ENCODE measurements at places on chromosomes 2 and 18.

DNA sequence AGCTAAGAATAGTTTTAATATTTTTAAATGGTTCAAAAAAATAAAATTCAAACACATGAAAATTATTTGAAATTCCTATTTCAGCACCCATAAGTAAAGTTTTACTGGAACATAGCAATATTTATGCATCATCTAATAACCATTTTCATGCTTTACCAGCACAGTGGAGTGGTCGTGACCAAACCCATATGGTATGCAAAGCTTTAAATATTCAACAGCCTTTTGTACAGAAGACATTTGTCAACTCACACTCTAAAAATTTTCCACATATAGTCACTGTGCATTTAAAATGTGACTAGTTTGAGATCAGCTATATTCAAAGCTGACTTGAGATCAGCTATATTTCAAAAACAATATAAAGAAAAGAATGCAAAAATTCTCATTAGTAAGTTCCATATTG, 46.2 kb downstream of the PUM2 start:
- no peak for DNase-seq

DNA sequence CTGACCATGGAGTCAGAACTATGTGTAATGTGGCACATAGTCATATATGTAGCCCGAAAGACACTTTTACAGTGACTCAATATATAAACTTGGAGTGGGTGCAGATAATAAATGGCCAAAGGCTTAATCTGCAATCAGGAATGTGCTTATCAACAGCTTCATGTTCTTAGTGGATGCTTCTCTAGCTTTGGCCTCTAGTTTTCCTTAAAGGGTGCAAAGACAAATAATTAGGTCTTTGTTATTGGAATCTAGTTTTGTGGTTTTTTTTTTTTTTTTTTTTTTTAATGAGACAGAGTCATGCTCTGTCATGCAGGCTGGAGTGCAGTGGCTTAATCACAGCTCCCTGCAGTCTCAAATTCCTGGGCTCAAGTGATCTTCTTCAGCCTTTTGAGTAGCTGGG, 625.6 kb downstream of the EPHA4 start:
- no peak for DNase-seq

- DNase-seq, result no peak
Measured at GRCh38 chr2:52703004-52703403, 1064.6 kb upstream of the CHAC2 start.

DNA sequence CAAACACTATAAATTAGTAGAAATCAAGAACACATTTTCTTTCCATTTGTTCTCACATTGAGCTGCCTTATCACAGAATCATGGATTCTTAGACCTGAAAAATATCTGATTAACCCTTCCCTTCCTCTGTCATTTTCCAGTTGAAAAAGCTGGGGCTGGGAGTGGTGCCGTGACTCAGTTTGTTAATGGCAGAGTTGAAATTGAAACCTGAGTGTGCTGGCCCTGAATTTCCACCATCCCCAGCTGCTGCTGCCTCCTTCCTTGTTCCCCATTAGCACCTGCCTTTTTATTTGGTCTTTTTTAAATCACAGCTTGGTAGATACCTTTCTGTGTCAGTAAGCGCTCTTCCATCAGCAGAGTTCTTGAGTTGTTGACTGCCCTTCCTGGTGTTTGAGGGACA, 10.6 kb downstream of the FARP2 start:
- DNase-seq, result no peak

GRCh38 chr2:135798762-135799161, 38.2 kb downstream of the LCT start:
- no peak for DNase-seq

GRCh38 chr2:23545811-23546210, 160.8 kb downstream of the KLHL29 start:
- no peak for DNase-seq

- peak; percentile 66 for DNase-seq
Measured at GRCh38 chr2:234502285-234502918, 5.5 kb upstream of the ARL4C start.

GRCh38 chr2:139684286-139684860, 904.2 kb upstream of the NXPH2 start:
- no peak for DNase-seq

DNA sequence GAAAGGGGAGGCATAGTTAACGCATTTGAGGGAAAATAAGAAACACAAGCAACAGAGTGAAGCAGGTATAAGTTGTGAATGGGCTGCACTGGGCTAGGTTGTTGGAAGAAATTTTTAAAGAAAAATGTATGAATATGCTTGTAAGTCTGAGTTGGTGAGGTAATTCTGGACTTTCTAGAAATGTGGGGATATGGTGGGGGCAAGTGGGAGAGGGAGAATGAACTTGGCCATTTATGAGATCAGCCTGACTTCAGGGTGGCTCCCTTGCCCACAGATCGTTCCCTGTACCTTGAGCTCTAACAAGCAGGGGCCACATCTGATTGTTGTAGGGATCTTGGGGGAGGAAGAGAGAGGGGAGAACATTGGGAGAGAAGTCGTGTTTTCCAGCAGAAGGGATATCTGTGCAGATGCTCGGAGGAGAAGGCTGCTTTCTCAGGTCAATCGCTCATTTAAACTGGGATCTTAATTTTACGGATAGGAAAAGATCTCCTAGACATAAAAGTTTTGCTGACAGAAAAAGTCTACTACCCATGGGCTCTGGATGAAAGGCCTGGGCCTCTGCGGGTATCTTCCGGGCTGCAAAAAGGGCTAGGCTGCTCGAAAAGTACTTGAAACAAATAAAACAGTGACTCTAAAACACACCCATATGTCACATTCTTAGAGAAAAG, 42.5 kb upstream of the FZD5 start:
- DNase-seq, result no peak

DNA sequence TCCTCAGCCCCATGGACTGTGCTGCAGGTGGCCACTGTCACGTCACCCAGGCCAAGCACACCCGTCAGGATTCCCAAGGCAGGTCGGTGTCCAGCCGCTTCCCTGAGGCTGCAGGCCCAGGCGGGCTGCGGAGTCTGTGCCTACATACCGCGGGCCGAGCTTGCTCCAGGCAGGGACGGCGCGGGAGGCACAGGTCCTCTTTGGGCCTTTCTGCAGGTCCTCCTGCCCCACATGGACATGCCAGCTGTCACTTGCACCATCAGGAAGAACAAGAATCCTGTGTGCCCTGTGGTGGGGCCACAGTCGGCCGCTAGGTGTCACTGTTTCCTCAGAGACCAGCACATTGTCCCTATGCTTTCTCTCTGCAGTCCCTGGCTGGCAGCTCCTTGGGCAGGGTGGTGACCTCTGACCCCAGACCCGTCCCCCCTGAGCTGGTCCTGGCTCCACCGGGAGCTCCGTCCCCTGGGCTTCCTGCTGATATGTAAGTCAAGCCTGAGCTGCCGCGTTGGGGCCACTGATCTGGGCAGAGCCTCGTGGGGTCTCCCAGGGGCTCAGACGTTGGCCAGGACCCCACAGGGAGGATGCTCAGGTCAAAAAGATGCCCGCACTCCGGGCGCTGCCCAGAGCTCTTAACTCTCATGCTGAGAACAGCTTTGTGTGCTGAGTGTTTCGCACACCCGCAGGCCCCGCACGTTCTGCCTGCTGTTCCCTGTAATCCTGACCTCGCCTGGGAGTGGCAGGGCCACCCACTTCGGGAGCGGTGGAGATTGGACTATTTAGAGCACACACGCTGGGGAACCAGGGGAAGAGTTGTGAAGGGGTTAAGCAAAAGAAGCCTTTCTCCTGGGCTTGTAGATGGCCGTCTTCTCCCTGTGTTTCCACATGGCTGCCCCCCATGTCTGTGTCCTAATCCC, 17.3 kb upstream of the AGXT start:
- peak; percentile 58 for DNase-seq

DNA sequence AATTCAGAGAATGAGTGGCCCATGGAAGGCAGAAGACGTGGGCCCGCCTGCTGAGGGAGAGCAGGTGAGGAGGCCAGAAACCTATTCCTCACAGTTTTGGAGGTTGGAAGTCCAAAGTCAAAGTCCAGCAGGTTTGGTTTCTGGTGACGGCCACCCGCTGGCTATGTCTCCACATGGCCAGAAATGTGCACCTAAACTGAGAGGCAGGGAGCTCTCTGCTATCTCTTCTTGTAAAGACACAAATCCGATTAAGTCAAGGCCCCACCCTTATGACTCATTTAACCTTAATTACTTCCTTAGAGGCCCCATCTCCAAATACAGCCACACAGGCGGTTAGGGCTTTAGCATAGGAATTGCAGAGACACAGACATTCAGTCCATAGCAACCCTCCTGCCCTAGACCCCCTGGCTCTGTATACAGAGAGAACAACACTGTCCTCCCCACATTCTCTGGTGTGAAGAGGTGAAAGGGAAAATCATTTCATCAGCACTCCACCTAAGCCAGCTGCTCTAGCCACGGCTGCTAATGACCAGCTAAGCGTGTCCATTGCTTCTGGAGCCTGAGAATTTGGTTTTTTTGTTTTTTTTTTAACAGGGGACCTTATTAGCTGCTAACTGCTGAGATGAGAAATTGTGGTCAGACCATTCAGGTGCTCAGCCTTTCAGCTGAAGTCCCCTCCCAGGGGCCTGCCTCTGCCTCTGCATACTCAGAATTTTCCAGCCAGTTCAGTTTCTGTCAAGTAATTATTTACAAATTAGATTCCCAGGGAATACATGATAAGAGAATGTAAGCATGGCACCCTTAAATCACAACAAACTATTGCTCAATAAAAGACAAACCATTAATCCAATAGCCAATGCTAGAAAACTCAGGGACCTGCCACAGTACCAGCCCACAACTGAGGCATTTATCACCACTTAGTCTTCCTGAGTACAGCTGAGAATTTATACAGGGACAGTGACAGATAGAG, 368.7 kb upstream of the ID2 start:
- peak; percentile 47 for DNase-seq

DNA sequence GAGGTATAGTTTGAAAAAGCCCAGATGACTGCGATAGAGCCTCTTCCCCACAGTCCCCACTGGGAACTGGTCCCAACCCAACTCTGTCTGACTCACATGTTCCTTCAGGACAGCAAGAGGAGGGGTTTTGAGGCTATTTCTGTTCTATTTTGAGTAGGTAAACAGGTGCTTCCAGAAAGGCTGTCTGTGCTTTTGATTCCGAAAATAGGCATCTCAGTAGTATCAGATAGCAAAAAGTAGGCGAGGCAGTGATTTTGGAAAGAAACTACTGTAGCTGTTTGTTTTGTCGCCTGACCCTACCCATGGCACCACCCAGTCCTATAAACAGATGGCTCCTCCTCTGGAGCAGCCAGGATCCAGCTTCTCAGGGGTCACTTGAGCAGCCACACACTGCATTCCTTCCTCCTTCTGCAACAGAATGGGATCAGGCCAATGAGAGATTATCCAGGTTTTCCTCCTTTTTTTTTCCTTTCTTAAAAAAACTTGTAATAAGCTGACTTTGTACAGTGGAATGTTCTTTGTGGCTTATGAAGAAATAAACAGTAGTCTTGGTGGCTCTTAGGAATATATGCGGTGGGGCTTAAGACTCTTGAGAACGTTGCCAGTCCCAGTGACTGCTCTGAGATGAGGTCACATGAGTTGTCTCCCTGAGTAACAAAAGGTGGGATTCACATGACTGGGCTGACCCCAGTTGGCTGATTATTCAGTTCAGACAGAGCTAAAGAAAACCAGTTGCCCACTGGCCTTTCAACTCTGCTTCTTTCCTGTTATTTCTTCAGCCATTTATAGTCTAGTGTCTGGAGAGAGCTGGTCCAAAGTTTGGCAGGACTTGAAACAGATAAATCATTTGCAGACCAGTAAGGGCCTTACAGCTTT, 98.6 kb downstream of the KCNS3 start:
- no peak for DNase-seq

DNA sequence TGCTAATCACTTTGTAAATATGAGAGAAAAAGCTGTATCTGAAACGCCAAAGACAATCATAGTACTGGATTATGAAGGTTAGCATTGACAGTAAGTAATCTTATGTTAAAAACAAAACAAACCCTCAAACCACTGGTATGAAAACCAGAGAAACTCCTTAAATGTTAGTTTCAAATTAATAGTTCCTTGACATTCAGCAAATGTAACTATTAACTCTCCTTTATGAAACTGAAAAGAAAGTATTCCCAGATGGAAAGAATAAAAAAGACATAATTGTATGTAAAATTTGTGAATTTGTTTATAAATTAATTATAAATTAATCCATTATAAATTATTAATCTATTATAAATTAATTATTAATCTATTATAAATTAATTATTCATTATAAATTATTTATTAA, 12.3 kb downstream of the FASTKD1 start:
- DNase-seq, result no peak

- no peak for DNase-seq
Measured at GRCh38 chr2:201855356-201855755, 49.0 kb downstream of the CDK15 start.

DNA sequence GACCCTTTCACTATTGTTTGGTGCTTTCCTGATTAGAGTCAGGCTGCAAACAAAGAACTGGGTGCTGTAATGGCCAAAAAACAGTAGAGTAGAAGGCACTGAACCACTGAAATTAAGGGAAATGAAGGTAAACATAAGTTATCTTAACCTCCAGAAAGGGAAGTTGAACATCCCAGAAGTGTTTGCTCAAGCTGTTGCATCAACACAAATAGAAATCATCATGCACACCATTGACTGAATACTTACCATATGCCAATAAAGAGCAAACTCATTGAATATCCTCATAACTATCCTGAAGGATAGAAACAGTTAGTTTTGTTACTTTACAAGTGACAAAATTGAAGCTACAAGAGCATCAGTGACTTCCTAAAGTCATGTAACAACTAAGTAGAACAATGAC, 477.4 kb upstream of the CHST9 start:
- DNase-seq, result no peak

DNA sequence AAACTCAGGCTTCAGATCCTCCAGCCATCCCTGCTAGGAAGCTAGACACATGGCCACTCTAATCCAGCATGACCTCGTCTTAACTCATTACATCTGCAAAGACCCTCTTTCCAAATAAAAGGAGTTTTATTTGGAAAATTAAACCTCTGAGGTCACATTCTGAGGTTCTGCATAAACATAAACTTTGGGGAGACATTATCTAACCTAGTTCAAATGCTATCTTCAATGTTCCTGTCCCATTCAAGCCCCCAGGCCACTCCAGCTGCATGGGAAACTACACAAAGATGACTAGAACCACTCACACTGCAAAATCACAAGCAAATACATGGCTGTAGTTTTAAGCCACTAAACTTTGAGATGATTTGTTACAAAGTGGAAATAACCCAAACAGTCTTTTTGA, 99.0 kb upstream of the RNF152 start:
- no peak for DNase-seq

GRCh38 chr2:219612577-219613286, 14.7 kb upstream of the SLC4A3 start:
- DNase-seq, result no peak
